ENCODE measurements at places on chromosomes 16 and 17.

- no peak for DNase-seq
Observed at GRCh38 chr17:75153780-75154194, 525 bp downstream of the JPT1 start.

GRCh38 chr17:9381068-9381467 is 194.6 kb downstream of the STX8 start:
- DNase-seq: no peak

DNA sequence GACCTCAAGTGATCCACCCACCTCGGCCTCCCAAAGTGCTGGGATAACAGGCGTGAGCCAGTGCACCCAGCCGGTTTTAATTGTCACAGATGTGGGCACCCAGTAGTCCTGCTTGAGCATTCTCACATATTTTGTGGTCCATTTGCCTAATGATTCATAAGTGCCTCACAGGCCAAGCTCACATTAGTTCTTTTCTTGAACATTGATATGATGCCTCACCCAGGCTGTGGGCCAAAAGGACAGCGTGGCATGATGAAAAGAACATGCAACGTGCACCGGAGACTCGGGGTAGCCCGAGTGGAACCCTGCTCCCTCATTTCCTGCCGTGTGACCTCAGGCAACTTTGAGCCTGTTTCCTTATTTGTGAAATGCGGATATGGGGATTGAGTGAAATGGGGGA is 181.9 kb downstream of the SNX29 start:
- DNase-seq: no peak

DNA sequence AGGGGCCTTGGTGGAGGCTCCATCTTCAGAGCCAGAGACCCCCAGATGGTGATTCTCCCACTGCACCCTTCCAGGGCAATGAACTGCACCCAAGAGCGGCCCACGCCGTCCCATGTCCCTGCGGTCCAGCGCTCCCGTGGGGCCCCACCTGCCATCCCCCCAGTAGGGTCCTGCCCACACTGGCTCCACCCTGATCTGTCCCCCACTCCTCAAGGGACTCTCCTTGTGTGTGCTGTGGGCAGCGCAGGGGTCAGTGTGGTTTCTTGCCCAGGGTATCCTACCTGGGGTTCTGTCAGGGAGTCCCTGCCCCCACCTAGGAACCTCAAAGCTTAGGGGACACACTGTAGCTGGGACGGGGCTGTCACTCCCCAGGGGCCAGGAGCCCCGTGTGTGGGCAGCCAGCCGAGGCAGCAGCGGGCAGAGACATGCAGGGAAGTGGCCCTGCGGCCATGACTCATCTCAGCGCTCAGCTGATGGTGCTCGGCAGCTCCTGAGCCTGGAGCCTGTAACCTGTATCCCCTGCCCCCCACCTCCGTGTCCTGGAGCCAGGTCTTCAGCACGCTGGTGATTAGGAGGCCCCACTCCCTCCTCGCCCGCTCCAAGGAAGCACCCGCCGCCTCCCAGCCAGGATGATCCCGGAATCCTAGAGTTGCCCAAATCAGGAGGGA is 35.7 kb upstream of the SSTR5 start:
- no peak for DNase-seq

GRCh38 chr16:85187002-85187401 is 74.7 kb upstream of the CIBAR2 start:
- DNase-seq: no peak

GRCh38 chr16:66354034-66354909 is 12.2 kb upstream of the CDH5 start:
- DNase-seq: no peak

DNA sequence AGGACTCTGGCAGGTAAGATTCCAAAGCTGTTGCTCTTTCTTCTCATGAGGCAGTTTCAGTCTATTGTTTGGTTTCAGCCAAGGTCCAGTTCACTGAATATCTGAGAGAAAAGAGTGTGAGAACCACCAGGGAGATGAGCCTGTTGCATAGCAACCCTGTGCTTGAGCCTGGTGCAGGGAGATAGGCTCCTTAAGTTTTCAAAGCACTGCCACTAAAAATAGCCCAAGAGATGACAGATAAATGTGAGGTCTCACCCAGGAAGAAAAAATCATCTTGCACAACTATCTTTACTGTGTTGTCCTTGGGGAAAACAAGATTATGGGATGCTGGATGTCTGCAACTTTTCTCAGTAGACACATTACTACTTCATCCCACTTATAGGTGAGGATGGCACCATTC is 26.2 kb upstream of the NUDT7 start:
- no peak for DNase-seq

- DNase-seq: no peak
Observed at GRCh38 chr16:66740533-66740932, 10.9 kb downstream of the DYNC1LI2 start.

GRCh38 chr17:4852567-4853207 is 19.5 kb downstream of the MINK1 start:
- no peak for DNase-seq

- DNase-seq: no peak
Observed at GRCh38 chr16:2966043-2966807, 2.1 kb downstream of the KREMEN2 start.

DNA sequence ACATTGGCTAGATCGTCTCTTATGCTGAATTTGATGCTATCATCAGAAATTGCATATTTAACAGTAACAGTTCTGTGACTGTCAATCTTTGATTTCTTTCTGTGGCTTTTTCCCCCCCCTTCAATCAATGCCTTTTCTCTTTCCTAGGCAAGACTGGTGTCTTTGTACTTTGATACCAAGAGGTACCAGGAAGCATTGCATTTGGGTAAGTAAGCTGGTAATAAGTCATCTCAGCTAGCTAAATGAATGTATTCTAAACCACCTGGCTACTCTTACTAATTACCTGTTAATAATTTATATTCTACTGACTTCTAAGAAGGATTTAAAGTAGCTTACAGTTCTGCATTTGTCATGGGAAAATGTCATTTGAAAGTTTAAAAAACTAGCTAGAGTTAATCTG is 20.1 kb downstream of the PSMD11 start:
- no peak for DNase-seq

GRCh38 chr16:50245417-50246298 is 20.7 kb upstream of the ADCY7 start:
- DNase-seq: no peak

DNA sequence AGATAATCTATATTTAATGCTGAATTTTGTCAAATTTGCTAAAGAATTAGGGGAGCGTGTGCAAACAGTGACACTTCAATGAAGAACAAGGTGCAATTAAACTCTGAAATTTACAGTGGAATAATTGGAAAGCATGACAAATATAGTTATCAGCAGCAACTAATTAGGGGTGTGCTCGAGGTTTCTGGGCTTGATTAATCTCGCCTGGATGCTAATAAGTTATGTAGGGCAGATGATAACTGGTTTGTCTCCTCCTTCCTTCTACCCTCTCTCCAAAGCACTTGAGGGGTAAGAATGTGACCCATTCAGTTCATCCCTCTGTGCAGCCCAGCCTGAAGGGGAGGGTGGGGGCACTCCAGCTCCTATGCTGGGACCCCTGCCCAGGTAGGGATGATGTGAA is 21.9 kb downstream of the MRM1 start:
- no peak for DNase-seq

- DNase-seq: no peak
Observed at GRCh38 chr17:65307081-65307960, 170.2 kb downstream of the RGS9 start.

- DNase-seq: no peak
Observed at GRCh38 chr17:55748841-55749240, 2.0 kb upstream of the PCTP start.

- no peak for DNase-seq
Observed at GRCh38 chr17:27669850-27670249, 38.9 kb downstream of the LGALS9 start.

GRCh38 chr16:55912022-55912421 is 36.8 kb upstream of the CES5A start:
- no peak for DNase-seq

DNA sequence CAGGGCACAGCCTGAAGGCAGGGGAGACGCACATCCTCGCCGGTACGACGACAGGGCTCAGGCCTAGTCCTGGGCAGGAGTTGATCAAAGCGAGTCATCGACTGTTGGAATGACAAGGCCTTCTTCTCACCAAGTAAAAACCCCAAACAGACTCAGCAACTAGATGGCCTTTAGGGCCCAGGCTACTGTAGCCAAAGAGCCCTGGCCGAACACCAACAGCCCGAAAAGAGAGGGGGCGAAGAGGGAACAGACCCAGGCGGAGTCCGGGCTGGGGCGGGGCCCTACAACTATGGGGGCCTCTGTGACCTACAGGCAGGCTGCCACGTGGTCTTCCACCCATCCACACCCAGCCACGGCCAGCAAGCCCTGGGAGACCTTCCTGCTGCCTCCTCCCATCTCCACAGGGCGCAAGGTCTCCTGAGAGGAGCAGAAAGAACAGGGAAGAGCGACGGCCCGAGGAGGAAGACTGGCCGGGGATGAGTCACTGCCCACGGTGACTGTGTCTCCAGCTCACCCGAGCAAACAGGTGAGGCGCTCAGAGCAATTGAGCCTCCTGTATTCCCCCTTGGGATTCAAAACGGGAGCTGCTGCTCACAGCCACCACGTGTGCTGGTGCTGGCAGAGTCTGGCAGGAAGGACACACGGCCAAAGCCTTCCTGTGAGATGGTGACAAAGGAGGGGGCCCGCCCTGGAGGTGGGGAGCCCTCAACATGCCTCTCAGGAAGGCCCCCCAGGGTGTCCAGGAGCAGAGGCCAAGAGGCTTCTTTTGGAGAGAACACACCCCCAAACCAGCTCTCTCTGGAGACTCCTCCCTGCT is 17.7 kb downstream of the SLC16A3 start:
- no peak for DNase-seq

GRCh38 chr16:24800586-24800985 is 45.2 kb upstream of the SLC5A11 start:
- DNase-seq: no peak

All from H1 (cell line).